ENCODE measurements at places on chromosomes 7 and 10.

DNA sequence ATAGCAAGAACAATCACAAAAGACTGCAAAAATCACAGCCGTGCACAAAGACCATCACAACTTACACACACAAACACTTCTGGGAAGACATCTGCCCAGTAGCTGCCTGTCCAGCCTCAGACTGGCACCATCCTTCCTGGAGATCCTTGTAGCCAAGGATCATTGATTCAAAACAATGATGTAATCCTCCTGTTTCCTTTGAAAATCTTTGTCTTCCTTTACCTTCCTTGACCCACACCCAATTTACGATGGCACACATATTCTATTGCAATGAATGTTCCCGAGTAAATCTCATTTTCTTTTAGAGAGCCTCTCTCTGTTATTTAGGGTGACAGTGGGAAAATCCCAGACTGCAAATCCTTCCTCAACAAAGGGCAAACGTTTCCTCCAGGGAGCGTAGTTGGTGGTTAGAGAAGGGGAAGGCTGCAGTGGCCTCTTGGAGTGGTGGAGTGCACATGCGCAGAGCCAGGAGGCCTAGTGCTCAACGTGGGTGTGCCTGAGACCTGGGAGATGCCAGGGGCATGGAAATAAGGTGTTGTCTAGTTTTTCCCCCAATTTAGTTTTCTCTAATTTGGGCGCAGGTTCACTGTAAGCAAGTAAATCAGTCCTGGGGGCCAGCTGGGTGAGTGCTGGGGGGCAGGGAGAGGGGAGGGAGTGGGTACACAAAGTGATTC lies 3.1 kb upstream of the INPP5A start:
- no peak for DNase-seq

- DNase-seq, result no peak
These were observed 44.5 kb upstream of the CDK1 start for GRCh38 chr10:60733826-60734225.

DNA sequence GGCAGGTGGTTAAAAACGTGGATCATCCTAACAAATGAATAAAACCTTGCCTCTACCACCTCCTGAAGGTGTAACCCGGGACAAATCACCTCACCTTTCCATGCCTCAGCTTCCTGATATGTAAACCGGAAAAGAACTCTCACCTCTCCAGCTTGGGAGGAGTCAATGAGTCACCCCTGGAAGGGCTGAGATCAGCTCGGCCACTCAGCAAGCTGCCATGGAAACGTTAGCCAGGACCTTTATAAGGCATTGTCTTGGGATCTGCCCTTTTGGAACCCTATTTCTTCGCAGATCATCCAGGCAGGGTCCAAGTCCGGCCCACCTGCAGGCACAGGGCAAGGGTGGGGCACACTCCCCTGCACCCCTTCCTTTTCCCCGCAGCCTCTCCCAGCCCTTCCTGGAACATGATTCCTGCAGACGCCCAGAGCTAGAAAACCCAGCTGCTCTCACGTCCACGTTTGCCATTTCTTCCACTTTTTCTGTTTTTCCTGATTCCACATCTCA lies 81.6 kb upstream of the PFKP start:
- DNase-seq, result no peak

DNA sequence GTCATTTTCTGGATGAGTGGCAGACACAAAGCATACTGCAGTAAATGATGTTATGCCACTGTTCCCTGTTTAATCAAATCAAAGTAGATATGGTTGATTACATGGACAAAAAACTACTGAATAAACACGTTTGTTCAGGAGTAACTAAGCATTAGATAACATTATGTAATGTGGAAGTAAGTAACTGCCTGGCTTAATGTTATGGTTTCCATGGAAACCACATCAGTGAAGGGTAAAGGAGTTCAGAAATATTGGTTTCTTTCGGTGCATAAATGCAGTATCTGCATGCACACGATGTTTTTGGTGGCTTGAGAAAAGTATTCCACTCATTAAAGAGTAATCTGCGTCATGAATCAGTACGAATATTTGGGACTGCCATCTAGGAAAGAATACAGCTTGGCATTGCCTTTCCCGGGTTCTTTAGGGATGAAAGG lies 131.3 kb upstream of the PRKCQ start:
- DNase-seq, result no peak

DNA sequence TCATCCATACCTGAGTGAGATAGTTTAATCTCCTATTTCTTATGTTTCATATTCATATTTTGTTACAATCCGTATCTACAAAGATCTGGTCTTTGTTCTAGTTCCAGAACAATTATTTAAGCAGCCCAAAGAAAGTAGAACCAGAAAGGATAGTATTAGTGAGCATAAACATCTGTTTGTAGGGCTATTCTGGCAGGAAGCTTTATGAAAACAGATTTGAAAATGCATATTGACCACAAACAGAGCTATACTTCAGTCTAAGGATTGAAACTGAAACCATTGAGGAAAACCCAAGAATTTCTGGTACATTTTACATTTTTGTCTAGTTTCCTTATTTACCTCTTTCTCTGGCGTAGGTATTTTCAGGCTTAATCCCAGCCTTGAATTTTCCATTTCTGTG lies 28.1 kb downstream of the LRGUK start:
- no peak for DNase-seq

DNA sequence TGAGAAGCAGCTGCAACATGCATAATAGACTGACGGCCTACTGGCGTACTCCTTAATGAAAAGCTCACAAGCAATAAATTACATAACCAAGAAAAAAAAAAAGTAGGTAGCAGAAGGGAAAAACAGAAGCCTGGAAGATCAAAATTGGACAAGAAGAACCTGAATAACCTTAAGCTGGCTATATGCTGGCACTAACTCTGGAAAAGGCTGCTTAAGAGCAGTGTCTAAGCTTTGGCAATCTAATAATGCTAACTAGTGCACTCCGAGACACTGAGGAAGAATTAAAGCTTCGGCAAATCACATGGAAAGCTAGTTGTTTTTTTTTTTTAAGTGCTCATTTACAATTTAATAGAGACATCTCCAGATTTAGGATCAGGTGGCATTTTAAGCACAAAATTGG lies 441.9 kb downstream of the PARD3 start:
- no peak for DNase-seq

GRCh38 chr10:50529660-50530059 lies 94.1 kb downstream of the SGMS1 start:
- no peak for DNase-seq

DNA sequence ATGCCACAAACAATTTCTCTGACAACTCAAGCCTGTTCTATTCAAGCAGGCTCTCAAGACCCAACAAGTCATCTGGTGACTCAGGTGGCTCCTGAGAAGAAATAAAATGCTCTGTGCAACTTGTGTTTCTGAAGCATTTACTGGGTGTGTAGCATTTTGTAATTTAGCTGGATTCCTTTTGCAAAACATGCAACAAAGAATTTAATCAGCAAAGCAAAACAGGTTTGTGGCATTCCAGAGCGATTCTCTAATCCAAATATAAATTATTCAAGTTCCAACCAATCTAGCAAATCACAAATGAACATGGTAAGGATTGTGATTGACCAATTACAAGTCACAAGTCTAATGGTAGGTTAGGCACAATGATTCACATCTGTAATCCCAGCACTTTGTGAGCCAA lies 39.8 kb upstream of the C10orf67 start:
- DNase-seq, result no peak

- DNase-seq, result no peak
These were observed 12.8 kb upstream of the PRKAG2 start for GRCh38 chr7:151889406-151890354.

GRCh38 chr10:17409170-17409733 lies 45.1 kb downstream of the ST8SIA6 start:
- no peak for DNase-seq

DNA sequence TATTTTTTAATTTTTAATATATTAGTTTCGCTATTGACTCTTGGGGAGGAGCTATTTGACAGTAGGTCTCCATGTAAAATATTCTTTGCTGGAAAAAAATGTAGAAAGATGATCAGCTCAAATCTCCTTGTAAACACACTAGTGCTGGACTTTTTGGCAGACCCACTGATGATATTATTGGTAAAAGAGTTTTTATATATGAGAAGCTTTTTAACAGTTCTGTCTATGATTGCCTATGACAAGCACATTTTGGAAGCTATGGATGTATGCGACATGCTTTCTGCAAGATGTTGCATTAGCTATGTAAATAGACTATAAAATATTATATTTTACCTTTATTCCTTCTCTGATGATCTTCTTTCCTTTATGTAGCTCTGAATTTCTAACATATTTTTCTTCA lies 928.5 kb downstream of the DNAJB9 start:
- DNase-seq, result no peak

- DNase-seq, result no peak
These were observed 75.2 kb downstream of the CDC123 start for GRCh38 chr10:12271210-12271540.

GRCh38 chr7:90520484-90520883 lies 51.0 kb downstream of the PTTG1IP2 start:
- DNase-seq, result no peak

GRCh38 chr7:23012908-23013714 lies 819 bp downstream of the HYCC1 start:
- DNase-seq, result no peak

DNA sequence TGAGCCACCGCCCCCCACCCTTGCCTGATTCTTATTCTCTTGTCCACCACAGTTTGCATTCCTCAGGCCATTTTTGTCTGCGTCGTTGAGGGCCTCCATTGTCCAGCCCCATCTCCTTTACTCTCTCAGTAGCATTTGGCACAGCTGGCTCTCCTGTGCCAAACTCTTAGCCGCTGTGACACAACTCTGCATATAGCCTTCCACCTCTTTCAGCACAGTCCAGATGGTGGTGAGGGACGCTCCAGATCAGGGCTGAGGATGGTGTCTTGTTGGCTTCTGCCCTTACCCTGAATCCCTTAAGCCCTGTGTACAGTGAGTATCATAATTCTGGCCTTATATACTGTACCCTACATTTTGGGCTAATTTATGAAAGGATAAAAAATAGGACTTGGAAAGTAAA lies 45.6 kb downstream of the BMPR1A start:
- no peak for DNase-seq

DNA sequence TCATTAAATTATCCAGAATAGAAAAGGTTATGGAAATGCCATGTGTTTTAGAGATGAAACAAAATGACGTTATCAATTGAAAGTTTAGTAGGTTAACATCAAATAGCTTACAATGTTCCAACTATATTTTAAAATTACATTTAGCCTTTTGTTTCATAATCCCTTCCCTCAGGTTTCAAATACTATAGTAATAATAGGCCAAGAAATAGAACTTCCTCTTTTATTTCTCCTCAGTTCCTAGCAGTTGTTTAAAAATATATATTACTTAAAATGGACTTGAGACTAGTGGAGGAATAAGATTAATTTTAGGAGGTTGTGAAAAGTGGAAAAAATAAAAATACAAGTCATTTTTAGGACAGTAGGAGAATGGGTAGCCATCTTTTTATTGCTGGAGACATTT lies 16.4 kb upstream of the PDSS1 start:
- no peak for DNase-seq

DNA sequence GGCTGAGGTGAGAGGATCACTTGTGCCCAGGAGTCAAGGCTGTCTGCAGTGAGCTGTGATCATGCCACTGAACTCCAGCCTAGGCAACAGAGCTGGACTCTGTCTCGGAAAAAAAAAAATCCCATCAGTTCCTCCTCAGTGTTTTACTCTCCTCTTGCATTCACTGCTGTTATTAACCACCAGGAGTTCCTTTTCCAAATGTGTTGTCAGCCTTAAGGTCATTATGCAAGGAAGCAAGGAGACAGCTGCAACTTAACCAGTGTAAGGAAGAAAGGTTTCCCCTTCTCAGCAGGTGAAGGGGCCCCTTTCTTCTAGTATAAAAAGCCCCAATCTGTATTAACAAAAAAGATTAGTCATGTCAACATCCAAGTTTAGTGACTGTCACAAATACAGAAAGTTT lies 86.6 kb upstream of the LEP start:
- no peak for DNase-seq

DNA sequence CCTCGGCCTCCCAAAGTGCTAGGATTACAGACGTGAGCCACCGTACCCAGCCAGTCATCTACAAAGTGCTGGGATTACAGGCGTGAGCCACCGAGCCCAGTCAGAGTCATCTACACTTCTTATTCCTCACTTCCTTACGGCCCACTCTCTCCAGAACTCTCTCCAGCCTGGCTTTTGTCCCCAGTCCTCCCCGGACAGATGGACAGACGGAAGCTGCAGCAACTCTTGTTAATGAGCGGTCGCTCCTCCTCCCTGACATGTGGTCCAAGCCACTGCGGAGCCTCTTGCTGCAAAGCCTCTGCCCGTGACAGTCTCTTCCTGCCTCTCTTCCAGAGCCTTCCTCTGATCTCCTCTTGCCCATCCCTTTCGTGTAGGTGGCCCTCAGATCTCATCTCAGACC lies 45.9 kb downstream of the TMEM270 start:
- DNase-seq, result no peak

DNA sequence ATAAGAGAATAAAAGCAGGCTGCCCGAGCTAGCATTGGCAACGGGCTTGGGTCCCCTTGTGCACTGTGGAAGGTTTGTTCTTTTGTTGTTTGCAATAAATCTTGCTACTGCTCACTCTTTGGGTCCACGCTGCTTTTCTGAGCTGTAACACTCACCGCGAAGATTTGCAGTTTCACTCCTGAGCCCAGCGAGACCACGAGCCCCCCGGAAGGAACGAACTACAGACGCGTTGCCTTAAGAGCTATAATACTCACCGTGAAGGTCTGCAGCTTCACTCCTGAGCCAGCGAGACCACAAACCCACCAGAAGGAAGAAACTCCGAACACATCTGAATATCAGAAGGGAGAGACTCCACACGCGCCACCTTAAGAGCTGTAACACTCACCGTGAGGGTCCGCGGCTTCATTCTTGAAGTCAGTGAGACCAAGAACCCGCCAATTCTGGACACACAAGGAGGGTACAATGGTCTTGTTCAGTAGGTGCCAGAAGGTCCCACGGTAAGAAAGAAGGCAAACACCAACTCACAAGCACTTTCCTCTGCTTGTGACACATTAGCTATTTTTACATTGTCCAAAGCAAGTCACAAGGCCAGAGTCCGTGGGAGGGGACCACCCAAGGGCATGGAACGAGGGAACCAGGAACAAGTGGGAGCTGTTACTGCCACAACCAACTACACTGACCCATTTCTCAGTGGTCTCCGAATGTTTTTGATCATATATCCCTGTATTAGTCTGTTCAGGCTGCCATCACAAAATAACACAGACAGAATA lies 29.2 kb upstream of the CACUL1 start:
- no peak for DNase-seq

GRCh38 chr10:21467633-21468032 lies 57.8 kb downstream of the SKIDA1 start:
- no peak for DNase-seq

Measured in NCI-H2081 treated with DMSO at 0.1 percent for 48 hours (cell line).